ENCODE measurements at places on chromosomes 12 and 14. TPM values are rescaled to one million over a fixed set of nuclear protein-coding genes. Genes with fewer than 3 reads are reported as not detected.

The MDM2 gene
- 114 TPM for total RNA-seq

The POTEG gene
- total RNA-seq: not detected

The KCNJ8 gene
- total RNA-seq: not detected

The NOXRED1 gene
- 0.66 TPM for total RNA-seq

The TNFRSF1A gene
- total RNA-seq: 42.1 TPM

The LGMN gene
- total RNA-seq: 3.2 TPM

DNA sequence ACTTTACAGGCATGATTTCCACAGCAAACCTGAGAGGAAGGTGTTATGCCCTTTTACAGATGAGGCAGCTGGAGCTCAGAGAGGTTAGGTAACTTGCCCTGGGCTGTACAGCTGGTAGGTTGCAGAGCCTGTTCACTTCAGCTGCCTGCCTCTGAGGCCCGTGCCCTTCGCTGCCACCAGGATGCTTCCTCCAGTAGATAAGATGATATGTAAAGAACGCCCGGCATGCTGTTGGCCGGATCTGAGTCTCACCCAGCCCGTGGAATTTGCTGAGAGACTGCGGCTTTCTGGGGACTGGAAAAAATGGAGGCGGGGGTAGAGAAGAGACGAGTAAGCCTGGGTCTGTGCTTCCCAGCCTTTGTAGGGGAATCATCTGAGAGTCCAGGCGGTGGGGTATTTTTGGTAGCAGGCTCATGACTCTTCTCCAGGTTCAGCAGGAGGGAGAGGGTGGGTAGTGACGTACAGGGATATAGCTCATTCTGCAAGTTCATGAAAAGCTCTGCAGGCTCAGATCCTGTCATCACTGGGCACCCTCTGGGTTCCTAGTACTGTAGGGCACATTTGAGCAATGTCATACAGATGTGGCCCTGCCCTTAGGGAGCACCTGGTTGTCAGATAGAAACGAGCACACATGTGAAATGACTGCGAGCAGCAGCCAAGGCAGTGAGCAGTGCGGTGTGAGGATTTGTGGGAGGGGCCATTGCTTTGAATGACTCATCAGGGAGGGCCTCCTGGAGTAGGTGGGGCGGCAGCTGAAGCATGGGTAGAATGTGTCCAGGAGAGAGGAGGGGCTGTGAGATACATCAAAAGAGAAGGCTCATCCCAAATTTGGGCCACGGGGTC, 159.4 kb downstream of the TSPAN9 start:
- no peaks in the 10 kb centered on the region for H3K27me3 ChIP-seq
- peak; percentile 67 for DNase-seq
- no peak overlapping the region for H3K4me3 ChIP-seq
- H3K36me3 ChIP-seq: no peaks in the 10 kb centered on the region
- H3K27ac ChIP-seq: no peak overlapping the region

DNA sequence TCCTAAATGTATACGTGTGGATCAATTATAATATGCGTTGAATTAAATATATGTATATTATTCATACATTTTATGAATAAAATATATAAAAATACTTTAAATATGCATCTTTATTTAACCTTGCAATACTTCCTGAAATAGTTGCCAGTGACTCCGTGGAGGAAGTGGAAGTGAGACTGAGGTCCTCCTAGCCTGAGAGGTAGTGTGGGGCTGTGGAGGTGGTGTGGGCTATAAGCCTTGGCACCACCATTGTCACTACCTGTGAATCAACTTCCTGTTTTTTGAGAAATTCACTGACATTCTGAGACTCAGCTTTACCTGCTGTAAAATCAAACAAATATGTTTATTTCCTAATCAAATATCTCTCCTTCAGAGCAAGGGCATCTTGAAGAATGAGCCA, 514.2 kb downstream of the VRK1 start:
- no peak overlapping the region for H3K27ac ChIP-seq
- H3K4me3 ChIP-seq: no peak overlapping the region
- H3K27me3 ChIP-seq: no peaks in the 10 kb centered on the region

- no peaks in the 10 kb centered on the region for H3K36me3 ChIP-seq
- no peak overlapping the region for H3K4me3 ChIP-seq
- H3K27ac ChIP-seq: no peak overlapping the region
- no peaks in the 10 kb centered on the region for H3K4me1 ChIP-seq
- DNase-seq: no peak
Measured at GRCh38 chr12:13250416-13250815, 53.9 kb downstream of the EMP1 start.

DNA sequence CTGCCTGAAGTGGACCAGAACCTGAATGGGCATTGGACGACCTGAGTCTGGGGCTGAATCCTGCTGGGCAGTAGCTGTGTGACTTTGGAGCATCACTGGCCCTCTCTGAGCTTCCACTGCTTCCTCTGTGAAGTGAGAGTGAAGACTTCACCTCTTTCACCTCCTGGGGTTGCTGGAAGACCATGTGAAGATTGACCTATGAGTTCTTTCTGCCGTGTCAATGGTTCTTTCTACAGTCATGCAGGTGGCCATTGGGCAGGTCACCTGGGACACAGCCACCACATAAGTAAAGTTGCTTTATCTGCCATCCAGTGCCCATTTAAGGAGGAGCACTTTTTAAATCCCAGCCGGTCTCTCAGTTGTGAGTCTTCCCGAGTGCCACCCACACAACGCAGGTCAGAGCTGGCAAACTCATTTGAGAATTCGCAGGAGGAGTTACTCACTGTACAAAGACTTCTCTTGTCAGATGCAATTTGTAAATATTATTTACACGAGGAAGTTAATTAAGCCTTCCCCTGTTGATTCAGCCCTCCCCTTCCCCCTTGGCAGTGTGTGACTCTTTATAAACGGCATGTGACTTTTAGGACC, 74.8 kb upstream of the TCL1B start:
- no peak overlapping the region for H3K4me3 ChIP-seq
- no peaks in the 10 kb centered on the region for H3K4me1 ChIP-seq
- no peak overlapping the region for H3K27ac ChIP-seq
- peaks cover 38% of the 10 kb centered on the region for H3K27me3 ChIP-seq

- H3K27ac ChIP-seq: no peak overlapping the region
- DNase-seq: no peak
- peaks cover 10% of the 10 kb centered on the region for H3K27me3 ChIP-seq
- no peak overlapping the region for H3K4me3 ChIP-seq
Measured at GRCh38 chr12:55469291-55469690, 647 bp downstream of the OR6C70 start.

GRCh38 chr12:114700392-114701103, 16.6 kb upstream of the TBX3 start:
- no peak for DNase-seq
- peaks cover 71% of the 10 kb centered on the region for H3K27me3 ChIP-seq
- no peak overlapping the region for H3K4me3 ChIP-seq
- no peaks in the 10 kb centered on the region for H3K36me3 ChIP-seq

DNA sequence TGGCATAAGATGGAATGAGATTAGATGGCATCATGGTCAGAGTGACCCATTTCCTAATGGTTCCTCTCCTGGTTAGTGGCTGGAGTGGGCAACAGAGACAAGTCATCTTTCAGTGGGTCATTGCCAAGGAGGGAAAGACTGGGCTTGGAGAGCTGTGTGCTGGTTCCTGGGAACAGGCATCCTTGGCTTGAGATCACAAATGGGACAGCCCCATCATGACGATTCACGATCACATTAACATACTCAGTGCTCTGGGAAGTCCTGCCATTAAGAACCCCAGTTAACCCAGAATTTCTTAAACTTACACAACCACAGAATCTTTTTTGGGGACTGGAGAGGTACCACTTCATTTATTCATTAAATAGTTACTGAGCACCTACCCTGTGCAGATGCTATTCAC, 27.3 kb downstream of the CHST11 start:
- peak overlapping the region; percentile 18 for H3K27ac ChIP-seq
- peaks cover 21% of the 10 kb centered on the region for H3K36me3 ChIP-seq
- no peaks in the 10 kb centered on the region for H3K27me3 ChIP-seq
- H3K4me1 ChIP-seq: peaks cover 88% of the 10 kb centered on the region

DNA sequence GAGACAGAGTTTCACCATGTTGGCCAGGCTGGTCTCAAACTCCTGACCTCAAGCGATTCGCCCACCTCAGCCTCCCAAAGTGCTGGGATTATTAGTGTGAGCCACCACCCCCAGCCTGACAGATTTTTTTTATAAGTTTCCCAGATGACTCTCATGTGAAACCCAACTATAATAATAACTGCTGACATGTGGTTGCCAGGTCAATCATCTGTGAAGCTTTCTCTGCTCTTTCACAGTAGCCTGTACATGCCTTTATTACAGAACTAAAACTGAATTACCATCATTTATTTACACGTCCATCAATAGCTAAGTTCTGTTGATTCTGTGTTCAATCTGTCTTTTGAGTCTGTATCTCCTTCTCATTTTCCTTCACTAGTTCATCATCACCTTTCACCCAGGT, 218.5 kb downstream of the RPS29 start:
- no peak for DNase-seq
- no peak overlapping the region for H3K27ac ChIP-seq
- H3K4me3 ChIP-seq: no peak overlapping the region
- peaks cover 7% of the 10 kb centered on the region for H3K27me3 ChIP-seq
- H3K4me1 ChIP-seq: no peaks in the 10 kb centered on the region

DNA sequence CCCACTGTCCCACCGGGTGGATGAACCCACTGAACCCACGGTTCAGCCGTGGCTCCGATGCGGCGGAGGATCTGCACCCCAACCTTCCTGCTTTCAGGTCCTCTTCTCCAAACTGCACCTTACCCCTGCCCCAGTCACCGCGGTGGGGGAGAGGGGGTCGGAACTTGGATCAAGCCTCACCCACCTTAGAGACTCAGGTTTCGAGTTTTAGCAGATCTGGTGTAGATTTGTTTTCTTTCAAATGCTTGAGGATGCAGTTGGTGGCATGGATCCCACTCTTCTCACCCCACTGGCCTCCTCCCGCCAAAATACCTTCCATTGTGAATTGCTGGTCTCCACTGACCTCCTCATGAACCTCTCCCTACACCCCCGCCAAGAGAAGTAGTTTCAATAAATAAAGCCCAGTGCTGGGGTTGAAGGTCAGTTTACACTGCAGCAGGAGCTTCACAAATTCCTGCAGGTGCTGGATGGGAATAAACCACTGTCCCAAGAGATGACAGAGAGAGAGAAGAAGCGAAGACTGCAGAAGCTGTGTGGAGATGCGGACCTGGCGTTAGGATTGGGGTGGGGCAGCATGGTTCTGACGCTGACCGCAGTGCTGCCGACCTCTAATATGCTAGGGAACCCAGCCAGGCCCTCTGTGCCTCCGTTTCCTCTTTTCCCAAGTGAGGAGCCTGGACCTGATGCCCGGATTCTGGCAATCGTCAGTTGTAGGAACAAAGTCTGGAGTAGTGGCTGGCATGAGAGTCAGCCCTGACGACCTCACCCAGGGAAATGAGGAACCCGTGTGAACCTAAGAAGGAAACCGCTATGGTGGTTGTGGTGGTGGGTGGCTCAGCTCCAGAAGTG, 7.4 kb downstream of the TTC6 start:
- H3K4me3 ChIP-seq: no peak overlapping the region
- H3K4me1 ChIP-seq: peaks cover 15% of the 10 kb centered on the region
- H3K36me3 ChIP-seq: peaks cover 3% of the 10 kb centered on the region

DNA sequence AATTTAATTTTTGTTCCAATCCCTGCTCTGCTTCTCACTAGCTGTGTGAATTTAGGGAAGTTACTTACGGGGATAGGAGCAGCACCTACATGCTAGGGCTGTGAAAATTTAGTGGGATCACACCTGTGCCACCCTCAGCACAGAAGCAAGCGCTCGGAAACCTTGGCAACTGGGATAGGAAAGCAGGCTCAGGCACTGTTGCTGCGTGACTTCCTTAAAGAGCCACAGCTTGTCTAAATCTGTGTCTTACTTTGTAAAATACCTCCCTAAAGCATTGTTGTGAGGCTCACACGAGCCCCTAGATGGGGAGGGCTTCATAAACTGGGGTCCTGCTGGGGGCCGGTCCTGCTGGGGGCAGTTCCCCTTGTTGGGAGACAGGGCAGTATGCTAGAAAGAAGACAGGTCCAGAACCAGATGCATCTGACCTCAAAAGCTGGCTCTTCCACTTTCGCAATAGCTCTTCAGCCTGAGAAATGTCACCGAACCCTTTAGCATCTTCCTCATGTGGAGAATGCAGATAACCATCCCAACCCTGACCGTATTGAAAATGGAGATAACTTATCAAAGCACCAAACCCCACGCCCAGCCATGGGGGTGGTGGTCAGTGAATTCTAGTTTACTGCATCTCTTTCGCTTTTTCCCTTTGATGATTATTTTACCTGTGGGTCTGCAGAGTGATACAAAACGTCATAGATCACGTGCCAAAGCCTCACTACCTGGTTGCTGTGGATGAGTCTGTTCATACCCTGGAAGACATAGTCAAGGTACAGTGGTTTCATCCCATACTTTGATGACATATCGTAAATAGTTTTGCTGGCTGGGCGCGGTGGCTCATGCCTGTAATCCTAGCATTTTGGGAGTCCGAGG, 54.1 kb downstream of the AK7 start:
- H3K36me3 ChIP-seq: no peaks in the 10 kb centered on the region
- H3K27ac ChIP-seq: no peak overlapping the region
- no peaks in the 10 kb centered on the region for H3K4me1 ChIP-seq
- DNase-seq: no peak
- no peak overlapping the region for H3K4me3 ChIP-seq
- H3K27me3 ChIP-seq: no peaks in the 10 kb centered on the region

DNA sequence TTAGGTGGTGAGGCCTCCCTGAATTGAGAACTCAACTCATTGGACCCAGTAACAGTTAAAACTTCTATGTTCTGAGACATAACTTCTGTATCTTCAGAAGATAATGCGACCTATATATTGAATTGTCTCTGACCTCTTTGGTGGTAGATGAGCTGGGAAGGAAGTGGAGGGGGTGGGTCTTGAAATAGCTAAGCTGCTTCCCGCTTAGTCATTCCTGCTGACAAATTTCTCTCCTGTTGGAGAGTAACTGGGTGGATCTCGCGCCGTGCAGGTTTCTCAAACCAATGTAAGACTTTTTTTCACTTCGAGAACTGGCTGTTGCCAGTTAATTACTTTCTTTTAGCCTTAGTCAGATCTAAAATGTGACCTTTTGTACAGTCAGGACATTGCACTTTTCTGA, 100.8 kb downstream of the PPHLN1 start:
- no peaks in the 10 kb centered on the region for H3K27me3 ChIP-seq
- DNase-seq: peak; percentile 41
- peaks cover 14% of the 10 kb centered on the region for H3K4me1 ChIP-seq

GRCh38 chr12:32118806-32119205, 12.2 kb downstream of the BICD1 start:
- H3K4me3 ChIP-seq: no peak overlapping the region
- H3K4me1 ChIP-seq: peaks cover 17% of the 10 kb centered on the region
- no peak overlapping the region for H3K27ac ChIP-seq

GRCh38 chr12:113299619-113300237, 35.2 kb downstream of the SLC8B1 start:
- H3K27me3 ChIP-seq: no peaks in the 10 kb centered on the region
- peaks cover 12% of the 10 kb centered on the region for H3K36me3 ChIP-seq
- peak overlapping the region; percentile 37 for H3K27ac ChIP-seq
- H3K4me3 ChIP-seq: no peak overlapping the region

DNA sequence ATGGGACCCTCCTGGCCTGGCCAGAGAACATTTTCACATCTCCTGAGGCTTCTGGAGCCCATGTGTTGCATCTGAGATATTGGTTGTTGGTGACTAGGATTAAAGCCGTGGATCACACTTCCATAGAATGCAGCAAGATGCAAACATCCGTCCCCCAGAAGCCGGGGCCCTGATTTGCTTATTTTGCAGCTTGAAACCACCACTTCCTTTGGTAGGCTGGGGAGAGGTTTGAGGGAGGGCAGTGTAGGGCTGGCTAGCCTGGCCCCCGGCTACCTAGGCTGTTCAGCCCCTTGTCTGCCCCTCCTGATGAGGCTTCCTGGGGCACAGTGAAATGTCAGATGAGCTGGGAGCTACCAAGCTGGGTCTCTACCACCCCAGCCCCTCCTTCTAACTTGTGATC, 209.7 kb upstream of the PWP1 start:
- H3K36me3 ChIP-seq: no peaks in the 10 kb centered on the region
- DNase-seq: no peak
- H3K27ac ChIP-seq: no peak overlapping the region
- H3K27me3 ChIP-seq: no peaks in the 10 kb centered on the region
